ENCODE measurements at places on chromosomes 16 and 17. TPM values are rescaled to one million over a fixed set of nuclear protein-coding genes. Genes with fewer than 3 reads are reported as not detected.

DNA sequence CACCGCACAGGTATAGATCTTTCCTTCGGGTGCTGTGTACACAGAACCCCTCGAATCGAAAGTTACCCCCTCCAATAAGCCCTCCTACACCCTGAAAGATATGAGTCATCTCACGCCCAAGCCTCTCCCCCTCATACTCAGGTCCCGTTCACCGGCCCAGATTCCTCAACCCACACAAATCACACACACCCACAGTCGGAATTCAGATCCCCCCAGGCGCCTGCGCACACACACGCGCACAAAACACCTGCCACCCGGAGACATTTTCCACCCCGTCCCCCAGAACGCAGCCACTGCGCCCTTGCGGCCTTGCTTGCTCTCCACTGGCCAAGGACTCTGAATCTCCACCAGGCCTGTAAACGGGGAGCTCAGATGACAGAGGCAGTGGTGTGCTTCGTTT is 4.9 kb downstream of the JPH3 start:
- DNase-seq = no peak

DNA sequence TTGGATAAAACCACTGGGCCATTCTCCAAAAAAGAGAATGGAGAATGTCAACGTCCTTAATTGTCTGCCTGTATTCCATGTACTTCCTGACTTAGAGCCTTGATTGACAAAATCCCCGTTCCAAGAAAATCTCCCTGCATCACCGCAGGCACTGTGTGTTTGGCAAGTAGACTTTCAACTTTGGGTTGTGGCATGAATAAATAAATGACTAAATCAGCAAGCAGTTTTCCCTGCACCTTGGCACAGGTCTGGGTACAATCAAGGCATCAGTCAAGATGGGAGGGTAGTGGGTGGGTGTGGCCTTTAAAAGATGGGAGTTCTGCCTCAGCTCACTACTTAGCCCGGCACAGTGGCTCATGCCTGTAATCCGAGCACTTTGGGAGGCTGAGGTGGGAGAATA is 248.5 kb upstream of the RPL38 start:
- DNase-seq = no peak

DNA sequence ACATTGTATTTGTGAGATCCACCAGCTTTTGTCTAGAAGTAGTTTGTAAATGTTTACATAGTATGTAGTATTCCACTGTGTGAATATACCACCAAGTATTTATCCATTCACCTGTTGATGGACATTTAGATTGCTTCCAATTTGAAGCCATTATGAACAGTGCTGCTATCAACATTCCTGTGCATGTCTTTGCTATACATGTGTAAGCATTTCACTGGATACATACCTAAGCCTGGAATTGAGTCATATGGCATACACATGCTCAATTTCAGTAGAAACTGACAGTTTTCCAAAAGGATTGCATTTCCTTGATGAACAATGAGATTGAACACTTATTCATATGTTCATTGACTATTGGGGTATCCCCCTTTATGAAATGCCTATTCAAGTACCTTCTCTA is 540.6 kb upstream of the SOX9 start:
- DNase-seq = no peak

Gene GSG1L
- 3.2 TPM for polyA plus RNA-seq
